NCI-H2227 treated with DMSO at 0.1 percent for 48 hours (cell line): ENCODE measurements at places on chromosomes 11 and 22.

DNA sequence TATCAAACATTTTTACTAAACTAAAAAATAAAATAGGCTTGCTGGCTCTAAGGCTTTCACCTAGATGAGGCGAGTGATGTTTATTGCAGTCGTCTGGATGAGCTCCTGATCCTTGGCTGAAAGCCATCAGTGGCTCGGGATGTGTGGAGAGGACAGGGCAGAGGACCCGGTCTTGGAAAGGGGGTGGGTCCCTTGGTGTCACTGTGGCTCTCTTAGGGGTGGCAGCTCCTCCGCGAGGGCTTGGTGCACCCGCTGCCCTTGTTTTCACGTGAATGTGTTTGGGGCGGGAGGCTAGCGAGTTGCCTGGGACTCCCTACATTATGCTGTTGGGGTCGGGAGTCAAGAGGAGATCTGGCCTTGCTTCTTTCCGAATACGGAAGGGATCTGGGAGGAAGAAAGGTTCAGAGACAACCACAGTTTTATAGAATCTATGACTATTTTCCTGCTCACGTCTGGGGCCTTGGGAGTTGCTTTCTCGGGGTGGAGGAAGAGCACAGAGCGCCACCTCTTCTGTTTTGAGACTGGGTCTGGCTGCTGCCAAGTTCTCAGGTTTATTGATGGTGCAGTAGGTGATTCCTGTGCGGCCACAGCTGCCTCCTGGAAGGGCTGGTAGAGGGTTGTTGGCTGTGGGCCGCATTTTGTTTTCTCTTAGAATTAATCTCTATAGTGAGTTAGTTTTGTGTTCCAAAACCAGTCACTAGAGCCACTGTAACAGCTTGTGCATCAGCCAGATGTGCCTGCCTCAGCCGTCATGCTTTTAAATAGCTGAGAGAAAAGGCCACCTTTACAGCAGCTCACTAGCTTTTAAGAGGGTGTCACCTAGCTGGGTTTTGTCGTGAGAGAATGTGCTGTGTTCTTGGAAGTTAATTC, 12.8 kb downstream of the TBC1D22A start:
- DNase-seq, result no peak

DNA sequence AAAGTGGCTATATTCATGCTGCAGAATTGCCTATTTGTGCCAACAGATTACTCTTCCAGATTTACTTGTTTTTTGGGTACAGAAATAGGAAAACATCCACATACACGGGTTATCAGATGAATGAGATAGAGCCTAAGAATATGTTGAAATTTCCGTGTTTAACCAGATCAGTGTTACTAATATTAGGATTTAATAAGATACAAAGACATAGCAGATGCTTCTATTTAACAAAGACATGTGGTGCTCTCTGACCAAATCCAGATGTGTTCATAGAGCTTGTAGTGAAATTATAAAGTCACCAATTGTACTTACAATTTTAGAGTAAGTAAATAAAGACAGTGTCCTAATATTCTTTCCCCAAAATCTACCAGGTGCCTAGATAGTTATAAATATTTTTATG, 208.0 kb downstream of the CASP12 start:
- DNase-seq, result no peak

DNA sequence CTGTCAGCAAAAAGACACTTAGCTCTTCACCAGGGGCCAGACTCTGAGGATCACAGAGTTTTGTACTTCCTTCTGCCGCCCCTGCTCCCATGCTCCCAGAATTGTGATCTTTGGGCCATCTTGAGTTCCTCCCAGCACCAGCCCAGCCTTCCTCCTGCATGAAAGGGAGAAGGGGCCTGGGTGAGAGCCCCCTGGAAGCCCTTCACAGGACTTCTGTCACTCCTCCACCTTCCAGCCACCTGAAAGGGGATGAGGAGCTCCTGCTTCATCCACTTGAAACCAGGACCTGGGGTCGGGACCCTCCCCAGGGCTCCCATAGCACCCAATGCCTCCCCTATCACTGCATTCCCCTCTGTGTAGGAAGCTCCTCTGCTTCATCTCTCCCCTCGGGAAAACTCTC, 174.2 kb downstream of the BUD13 start:
- DNase-seq, result no peak

GRCh38 chr11:123543797-123544196, 110.6 kb downstream of the SCN3B start:
- DNase-seq, result no peak

DNA sequence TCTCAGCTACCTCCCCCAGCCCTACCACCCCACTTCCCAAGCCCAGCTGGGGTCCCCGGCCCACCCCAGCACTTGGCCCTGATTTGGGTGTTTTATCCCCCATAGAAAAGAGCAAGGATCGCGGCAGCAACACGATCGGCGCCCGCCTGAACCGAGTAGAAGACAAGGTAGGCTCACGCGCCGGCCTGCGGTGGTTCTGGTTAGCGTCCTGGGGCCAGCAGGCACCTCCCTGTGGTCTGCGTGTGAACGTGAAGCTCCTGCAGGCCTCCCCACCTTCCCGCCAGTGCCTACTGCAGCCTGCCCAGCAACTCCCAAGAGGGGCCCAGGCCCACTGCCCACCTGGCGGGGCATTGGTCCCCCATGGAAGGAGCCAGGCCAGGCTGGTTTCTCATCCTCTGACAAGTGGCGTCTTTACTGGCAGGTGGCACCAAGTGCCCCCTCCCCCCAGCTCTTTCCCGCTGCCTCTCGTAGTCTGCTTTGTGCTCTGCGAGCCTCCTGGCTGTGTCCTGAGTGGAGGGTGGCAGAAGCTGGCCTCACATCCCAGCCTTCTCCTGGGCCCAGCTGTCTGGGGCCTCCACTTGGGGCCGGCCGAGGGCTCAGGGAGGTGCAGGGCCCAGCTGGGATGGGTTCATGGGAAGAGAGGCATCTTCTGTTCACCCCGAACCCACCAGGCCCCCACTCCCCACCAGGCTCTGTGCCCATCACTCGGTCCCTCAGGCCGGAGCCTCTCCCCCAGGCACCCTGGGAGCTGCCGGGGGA, 78.3 kb upstream of the KCNQ1OT1 start:
- peak; percentile 17 for DNase-seq

DNA sequence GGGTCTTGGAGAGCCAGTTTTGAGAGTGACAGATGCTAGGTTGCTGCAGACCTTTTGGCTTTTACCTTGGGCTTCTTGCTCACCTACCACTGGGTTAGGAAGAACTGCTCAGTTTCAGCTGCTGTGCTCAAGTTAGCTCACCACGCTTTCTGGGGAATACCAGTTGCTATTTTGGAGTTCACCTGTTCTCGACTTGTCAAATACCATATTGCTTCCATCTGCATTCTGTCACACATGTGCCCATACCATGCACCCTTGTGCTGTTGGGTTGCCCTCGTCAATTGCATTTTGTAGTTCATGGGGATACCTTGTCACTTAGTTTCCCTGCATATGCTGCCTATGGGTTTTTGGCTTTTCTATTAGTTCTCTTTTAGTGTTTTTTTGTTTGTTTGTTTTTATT, 23.0 kb upstream of the BARX2 start:
- DNase-seq, result no peak

- peak; percentile 38 for DNase-seq
Observed at GRCh38 chr11:18706330-18707243, 8.0 kb downstream of the TMEM86A start.

DNA sequence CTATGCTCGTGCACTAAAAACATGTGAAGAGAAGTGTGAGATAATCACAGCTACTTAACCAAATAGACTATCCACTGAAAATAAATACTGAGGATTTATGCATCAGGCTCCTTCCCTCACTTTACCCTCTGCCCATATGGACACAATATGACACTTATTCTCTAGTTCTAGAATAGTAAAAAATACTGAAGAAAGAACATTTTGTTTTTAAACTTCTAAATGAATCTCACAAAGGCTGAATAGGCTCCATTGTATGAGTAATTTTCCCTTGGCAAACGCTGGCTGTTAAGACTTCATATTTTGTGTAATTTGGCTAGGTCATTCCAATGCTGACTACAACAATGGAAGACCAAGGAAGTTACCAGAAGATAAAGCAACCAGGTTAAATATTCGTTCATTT, 9.9 kb downstream of the HPS5 start:
- no peak for DNase-seq

- no peak for DNase-seq
Observed at GRCh38 chr22:39240831-39241793, 3.7 kb downstream of the PDGFB start.

- DNase-seq, result no peak
Observed at GRCh38 chr11:70677232-70677916, 279.0 kb downstream of the CTTN start.

DNA sequence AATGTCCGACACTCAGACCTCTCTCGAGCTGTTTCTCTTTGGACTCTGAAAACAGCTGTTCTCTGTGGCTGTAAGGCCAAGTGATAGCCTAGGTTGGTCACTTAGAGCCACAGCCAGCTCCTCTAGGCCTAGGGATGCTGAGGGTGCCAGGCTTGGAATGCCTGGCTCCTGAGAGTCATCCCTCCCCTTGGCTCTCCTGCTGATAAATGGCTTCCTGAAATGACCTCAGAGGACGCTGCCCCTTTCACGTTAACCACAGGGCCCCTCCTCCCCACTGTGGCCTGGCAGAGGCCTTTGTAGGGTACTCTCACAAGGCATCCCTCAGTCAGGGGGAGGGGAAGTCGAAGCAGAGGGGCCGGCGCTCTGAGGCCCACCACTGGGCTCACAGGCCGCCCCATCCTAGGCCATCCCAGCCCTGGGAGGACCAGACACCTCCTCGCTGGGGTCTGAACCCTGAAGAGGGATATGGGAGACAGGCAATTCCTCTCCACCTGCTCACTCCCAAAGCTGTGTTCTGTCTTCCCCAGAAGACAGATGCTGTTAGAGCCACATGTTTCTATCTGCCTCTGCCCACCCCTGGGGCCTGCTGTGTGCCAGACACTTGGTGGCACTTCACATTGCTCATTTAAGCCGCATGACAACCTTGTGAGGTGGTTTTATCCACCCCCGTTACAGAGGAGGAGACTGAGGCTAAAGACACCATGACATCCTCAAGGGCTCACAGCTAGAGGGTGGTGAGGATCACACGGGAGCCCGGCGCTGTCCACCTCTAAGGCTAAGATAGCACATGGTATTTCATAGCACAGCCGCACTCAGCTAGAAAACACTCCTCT, 50.9 kb downstream of the ARFGAP3 start:
- DNase-seq, result no peak

DNA sequence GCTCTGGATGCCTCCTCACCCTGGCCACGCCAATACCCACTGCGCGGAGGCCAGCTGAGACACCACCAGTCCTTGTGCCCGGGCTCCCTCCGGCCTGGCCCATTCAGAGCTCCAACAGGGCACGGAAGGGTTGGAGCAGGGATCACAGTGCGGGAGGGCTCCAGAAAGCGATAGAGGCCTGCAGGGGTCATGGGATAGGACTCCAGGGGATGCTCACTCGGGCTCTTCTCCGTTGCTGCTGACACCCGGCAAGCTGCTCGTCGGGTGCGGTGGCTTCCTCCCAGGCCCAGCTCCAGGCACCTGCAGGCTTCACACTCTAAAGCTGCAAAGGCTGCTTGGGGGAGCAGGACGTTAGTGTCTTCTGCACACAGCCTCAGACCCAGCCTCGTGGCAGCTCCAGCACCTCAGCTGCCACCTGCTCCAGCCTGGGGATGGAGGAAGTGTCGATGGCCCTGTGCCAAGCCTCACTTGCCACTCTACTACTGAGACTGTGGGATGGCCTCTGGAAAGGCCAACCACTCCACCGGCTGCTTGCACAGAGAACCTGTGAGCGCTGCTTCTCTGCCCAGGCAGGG, 10.6 kb downstream of the WNT7B start:
- no peak for DNase-seq

DNA sequence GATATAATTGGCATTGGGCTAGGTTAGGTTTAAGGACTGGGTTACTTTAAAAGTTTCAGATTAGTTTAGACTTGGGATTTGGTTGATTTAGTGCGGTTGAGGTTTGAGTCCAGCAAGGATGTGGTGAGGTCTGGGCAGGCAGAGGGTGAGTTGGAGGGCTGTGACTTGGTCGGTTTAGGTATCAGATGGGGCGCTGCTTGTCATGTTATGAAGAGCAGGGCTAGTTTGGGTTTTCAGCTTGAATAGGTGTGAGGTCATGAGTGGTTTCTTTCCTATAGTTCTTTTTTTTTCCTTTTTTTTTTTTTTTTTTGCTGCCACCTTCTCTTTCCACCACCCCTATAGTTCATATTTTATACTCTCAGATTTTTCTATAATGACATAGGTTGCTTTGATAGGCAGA, 4.8 kb downstream of the CLCF1 start:
- DNase-seq, result no peak

DNA sequence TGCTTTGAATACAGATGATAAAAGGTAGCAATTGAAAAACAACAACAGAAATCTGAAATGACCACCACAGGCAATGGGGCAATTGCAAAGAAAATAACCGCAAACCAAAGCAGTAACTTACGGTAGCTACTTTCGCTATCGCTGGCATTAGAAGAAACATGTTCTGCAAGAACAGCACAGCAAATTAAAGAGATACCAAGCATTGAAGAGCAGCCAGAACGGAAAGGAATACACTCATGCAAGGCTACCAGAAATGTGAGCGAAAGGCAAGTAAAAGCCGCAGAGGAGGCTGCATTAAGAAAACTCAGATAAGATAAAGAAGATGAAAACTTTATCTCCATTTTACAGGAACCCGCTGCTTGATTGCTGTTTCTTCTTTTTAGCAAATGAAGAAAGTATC, 194.1 kb upstream of the CCDC90B start:
- no peak for DNase-seq

DNA sequence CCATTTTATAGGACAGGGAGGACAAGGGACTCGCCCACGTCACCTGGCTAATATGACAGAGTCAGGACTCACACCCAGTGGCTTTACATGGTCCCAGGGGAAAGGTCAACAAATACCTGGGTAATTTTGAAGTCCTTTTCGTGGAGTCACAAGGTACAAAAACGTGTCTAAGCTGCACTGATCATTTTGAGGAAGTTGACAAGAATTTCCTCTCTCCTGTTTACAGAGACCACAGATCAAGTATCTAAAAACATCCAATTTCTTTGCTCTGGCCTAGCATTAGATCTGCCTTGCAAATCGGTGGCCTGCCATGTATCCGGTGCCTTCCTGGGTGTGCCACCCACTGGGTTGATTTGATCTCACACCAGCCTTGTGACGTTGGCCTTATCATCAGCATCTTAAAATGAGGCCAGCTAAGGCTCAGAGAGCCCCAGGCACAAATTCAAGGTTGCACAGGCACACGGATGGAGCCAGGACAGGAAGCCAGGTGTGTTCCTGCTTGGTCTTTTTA, 17.6 kb downstream of the GDPD5 start:
- DNase-seq, result no peak

DNA sequence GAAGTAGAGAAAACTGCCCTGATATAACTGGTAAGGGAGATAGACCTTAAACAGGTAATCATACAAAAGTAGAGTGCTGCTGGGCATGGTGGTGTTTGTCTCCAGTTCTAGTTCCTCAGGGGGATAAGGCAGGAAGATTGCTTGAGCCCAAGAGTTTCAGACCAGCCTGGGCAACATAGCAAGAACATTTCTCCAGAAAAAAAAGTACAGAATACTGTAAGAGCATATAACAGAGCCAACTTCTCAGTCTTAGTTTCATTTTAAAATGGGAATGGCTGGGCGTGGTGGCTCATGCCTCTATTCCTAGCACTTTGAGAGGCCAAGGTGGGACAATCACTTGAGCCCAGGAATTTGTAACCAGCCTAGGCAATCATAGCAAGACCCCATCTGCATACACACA, 4.5 kb upstream of the RHOG start:
- no peak for DNase-seq

DNA sequence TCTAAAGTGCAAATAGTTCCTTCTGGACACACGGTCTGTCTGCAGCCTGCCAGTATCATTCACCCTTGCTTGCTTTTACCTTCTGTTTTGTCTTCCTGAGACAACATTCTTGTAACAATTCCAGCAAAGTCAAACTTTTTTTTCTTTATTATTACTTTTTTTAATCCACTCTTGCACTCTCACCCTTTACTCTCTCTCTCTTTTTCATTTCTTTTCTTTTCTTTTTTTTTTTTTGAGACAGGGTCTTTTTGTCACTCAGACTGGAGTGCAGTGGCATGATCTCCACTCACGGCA, 53.7 kb downstream of the MCHR1 start:
- DNase-seq, result no peak
